ENCODE measurements at places on chromosomes 13 and 19.
A peak's percentile ranks its signal among the peaks of the same experiment; 100 is the strongest.

DNA sequence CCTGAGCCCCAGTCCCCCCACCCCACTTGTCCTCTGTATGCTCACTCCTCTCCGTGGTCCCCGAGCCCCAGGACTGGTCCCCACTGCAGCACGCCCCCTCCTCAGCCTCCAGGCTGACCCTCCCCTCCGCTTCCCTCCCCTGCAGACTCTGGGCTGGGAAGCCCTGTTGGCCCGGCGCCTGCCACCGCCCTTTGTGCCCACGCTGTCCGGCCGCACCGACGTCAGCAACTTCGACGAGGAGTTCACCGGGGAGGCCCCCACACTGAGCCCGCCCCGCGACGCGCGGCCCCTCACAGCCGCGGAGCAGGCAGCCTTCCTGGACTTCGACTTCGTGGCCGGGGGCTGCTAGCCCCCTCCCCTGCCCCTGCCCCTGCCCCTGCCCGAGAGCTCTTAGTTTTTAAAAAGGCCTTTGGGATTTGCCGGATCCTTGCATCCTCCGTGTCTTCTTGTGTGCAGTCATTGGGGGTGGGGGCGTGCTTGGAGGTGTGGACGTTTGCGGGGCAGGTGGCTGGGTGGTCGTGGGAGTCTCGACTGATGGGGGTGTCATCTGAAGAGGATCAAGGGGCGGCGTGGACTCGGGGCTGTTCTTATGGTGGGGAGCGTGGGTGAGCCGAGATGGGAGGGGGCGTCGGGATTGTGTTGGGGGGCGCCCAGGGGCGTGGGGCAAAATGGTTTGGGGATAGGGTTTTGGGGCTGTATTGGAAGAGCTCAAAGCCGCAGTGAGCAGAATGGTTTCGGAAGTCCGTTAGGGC is 3.5 kb downstream of the PTGER1 start:
- DNase-seq = no peak
- H3K36me3 ChIP-seq = peaks cover 45% of the 10 kb centered on the region
- peaks cover 41% of the 10 kb centered on the region for H3K27me3 ChIP-seq

- no peaks in the 10 kb centered on the region for H3K4me1 ChIP-seq
- no peaks in the 10 kb centered on the region for H3K36me3 ChIP-seq
- no peaks in the 10 kb centered on the region for H3K27me3 ChIP-seq
- H3K27ac ChIP-seq = no peak overlapping the region
- DNase-seq = no peak
- no peak overlapping the region for H3K4me3 ChIP-seq
Measured at GRCh38 chr13:96481482-96481881, 391.6 kb downstream of the HS6ST3 start.

- H3K27ac ChIP-seq = peak overlapping the region; percentile 82
- H3K4me3 ChIP-seq = no peak overlapping the region
- H3K36me3 ChIP-seq = peaks cover 16% of the 10 kb centered on the region
- H3K27me3 ChIP-seq = no peaks in the 10 kb centered on the region
- DNase-seq = no peak
- H3K4me1 ChIP-seq = peaks cover 33% of the 10 kb centered on the region
Measured at GRCh38 chr13:114067886-114068651, 64.4 kb downstream of the RASA3 start.

- no peak within 1 kb of the TSS for H3K27ac ChIP-seq
- H3K4me1 ChIP-seq = peaks cover 19% of the 10 kb centered on the region
- peak; percentile 17 for DNase-seq
- peaks cover 70% of the 10 kb centered on the region for H3K27me3 ChIP-seq
Measured at GRCh38 chr13:52848455-52849195, at the start of gene PCDH8. Gene PCDH8 (minus strand): TSS chr13:52848640. CDS start chr13:52848436, 204 bp downstream.

DNA sequence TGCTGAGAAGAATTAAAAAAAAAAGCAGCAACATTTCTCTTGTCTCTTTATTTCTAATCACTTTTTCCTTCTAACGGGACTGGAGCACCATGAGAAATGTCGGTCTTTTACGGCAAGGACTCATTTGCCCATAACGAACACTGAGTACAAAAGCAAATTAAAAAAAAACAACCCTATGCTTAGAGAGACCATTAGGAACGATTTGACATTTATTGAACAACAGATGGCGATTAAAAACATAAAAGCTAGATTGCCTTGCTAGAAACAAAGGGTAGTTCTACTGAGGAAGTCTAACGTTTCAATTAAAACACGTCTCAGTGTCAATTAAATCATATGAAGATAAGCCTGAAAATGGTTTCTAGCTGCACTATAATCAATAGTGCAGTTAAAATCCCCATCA is 51.1 kb downstream of the OLFM4 start:
- no peak for DNase-seq
- H3K4me1 ChIP-seq = no peaks in the 10 kb centered on the region

DNA sequence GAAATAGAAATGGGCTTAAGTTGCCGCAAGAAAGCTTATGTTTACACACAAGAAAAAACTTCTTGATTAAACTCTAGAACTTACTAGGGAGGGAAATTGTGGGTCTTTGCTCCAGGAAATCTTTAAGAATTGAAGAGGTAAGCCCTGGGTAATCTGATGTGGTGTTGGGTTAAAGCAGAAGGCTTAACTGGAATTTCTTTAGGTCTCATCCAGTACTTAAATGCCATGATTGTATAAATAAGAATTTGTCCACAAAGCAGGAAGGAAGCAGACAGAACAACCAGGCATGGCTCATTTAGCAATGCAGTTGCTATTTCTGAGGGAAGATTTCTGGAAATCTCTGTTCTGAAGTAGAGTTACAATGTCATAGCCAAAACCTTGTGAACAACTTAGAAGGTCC is 360.4 kb downstream of the KLF5 start:
- no peak overlapping the region for H3K4me3 ChIP-seq
- no peaks in the 10 kb centered on the region for H3K27me3 ChIP-seq
- H3K36me3 ChIP-seq = no peaks in the 10 kb centered on the region
- no peak for DNase-seq
- H3K27ac ChIP-seq = no peak overlapping the region
- no peaks in the 10 kb centered on the region for H3K4me1 ChIP-seq

DNA sequence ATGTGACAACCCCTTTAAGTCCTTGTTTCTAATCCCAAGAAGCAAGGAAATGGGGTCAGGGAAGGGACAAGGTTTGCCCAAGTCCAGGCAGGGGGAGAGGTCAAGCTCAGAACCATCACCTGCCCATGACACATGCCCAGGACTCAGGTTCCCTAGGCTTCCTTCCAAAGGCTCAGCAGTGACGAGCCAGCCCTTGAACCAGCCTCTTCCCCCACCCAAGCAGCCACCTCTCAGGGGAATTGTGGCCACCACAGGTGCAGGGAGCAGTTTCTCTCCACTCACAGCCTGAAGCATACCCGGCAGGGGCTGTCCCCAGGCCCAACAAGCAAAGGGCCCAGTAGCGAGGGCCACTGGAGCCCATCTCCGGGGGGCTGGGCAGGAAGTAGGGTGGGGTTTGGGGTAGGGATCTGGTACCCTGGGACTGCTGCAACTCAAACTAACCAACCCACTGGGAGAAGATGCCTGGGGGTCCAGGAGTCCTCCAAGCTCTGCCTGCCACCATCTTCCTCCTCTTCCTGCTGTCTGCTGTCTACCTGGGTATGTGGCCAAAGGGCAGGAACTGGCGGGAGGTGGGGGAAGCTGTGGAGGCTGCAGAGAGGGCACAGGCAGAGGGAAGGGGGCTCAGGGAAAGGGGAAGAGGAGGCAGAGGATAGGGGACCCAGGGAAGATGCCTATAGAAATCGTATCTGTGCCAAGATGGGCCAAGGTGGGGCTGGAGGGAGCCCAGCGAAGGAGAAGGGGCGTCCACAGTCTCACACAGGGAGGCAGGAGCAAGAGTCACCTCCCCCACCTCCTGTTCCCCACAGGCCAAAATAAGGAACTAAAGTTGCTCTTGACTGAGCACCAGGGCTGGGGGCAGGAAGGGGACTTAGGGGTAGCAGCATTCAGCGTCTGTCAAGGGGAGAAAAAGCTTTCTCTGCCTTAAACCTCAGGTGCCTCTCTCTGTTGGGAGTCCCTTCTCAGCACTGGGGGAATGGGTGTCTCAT is at the start of gene CD79A:
TSS of gene CD79A (plus strand) at position 433 of the 986 bp plus-strand sequence. CDS start at position 459, 26 bp downstream.
- peak; percentile 52 for DNase-seq
- H3K4me3 ChIP-seq = peak within 1 kb of the TSS; percentile 49
- H3K36me3 ChIP-seq = peaks cover 4% of the 10 kb centered on the region
- peaks cover 85% of the 10 kb centered on the region for H3K4me1 ChIP-seq
- H3K27me3 ChIP-seq = no peaks in the 10 kb centered on the region

DNA sequence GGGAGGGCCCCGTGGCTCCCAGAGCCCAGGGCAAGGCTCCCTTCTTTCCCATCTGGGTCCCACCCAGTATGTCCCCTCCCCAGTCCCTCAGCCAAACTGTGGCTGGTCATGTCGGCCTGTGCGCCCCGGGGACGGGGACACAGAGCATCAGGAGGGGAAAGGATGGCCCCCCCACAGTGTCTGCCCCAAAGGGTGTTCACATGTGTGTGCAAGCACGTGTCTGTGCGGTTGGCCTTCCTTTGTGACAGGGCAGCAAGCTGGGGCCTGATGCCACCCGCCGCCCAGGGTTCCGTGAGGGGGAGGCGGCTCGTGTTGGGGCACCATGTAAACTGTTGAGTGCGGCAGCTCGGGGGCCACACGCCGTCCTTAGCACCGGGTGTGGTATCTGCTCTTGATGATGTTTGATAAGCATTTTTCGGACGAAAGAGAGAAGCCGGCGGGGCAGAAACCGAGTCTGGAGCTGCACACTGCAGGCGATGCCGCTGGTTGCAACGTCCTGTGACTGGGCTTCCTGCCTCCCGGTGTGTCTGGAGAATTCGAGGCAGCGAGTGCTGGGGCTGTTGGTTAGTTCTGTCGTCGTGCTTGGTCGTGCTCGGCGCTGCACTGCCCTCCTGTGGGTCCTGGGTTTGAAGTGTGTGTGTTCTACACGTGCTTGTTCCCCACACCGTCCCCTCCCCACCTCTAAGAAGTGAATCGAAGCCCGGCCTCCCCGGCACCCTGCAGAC is 18.4 kb downstream of the GNA11 start:
- no peak for DNase-seq
- H3K36me3 ChIP-seq = peaks cover 5% of the 10 kb centered on the region
- H3K27ac ChIP-seq = no peak overlapping the region
- H3K27me3 ChIP-seq = no peaks in the 10 kb centered on the region
- H3K4me1 ChIP-seq = no peaks in the 10 kb centered on the region
- no peak overlapping the region for H3K4me3 ChIP-seq

DNA sequence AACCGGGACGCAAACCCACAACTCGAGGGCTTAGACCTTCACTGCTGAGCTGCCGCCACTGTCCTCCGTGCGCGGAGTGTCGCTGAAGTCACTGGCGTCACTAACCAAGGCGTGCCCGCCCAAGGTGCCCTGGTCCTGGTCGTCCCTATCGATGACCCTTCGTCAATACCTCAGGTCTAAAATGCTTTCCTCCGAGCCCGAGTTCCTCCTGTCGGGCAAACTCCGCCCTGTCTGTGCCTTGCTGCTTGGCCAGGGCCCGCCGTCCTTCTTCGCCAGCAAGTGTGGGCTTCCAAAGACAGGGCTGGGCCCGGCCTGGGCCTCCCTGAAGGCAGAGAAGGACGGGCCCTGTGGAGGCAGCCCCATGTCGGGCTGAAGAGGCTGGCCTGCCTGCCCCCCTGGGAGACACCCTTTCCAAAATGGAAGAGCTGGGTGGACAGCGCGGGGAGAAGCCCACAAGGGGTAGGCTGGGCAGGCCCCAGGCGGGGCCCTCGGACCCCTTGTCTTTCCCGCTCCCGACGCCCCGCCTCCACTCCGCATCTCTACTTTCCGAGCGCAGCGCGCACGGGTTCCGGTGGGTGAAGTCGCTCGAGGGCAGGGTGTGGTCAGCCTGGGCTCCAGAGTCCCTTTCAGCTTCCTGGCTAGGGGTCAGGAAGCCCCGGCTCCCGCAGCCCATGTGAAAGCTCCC is 13.4 kb downstream of the RB1 start:
- DNase-seq = no peak
- no peak overlapping the region for H3K27ac ChIP-seq
- peaks cover 37% of the 10 kb centered on the region for H3K27me3 ChIP-seq
- H3K4me1 ChIP-seq = peaks cover 6% of the 10 kb centered on the region
